ENCODE measurements at places on chromosomes 1 and 21.

GRCh38 chr1:93330196-93330595, 15.5 kb upstream of the DR1 start:
- no peak for DNase-seq

DNA sequence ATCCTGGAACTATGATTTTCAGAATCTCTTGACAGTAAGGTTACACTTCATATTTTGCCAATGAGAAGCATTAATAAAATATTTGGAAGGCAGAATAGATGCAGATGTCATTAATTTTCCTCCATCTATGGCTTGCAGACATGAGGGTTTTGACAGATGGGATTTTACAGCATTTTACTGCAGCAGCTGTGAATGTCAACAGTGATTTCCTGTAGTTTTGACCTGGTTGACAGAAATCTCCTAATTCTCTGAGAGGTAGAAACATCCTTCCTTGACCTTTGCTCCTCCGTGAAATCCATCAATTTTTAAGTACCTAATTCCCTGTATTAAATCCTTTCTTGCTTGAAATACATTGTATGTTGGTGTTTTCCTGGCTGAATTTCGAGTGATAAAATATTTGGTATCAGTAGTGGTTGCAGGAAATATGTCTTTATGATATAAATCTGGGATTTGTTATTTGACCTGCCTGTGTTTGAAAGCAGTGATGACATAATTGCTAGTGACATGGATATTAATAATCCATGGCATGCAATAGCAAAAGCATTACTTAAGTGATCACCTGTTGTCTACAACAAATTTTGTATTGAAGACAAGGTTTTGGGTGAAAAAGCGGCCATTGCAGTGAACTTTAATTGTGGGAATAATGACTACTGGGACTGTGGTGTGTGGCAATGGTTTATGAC, 73.9 kb downstream of the HLX start:
- no peak for DNase-seq

DNA sequence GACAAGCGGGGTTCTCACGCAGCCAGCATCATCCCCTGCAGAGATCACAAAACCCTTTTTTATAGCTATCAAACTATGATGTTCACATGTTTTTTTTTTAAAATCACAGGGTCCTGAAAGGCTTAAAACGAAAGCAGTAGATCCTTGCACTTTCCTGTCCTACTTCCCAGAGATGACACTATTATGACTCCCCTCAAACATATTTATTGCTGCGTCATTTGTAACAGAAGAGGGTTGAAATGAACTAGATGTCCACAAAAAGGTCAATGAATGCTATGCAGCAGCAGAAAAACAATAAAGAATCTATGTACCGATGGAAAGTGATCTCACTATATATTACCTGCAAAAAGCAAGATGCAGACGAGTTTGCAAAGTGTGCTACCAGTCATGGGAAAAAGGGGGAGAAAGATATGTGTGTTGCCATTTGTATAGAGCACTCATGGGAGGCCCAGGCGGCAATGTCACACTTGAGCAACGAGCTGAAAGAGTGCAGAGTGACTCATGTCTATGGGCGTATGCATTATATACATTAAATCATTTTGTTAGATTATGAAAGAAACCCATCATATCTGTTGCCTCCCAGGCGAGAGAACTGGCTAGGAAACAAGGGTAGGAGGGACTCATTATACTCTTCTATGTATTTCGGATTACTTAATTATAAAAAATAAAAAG, 68.9 kb upstream of the PARP1 start:
- DNase-seq = no peak

DNA sequence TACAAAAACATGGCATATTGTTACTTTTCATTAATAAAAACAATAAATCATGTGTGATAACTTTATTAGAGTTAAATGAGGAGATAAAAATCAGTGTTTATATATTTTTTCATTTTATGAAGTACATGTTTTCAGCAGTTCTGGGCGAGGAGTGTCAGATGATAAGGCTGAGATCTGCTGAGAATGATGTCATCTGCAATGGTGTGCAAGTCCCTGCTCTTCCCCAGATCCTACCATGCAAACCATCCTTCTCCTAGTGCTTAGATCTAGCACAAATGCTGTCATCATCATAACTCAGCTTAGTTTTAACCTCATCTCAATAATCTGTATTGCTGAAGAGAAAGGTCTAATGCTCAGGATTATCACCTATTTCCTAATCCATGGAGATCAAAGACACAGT, 214.4 kb upstream of the DAB1 start:
- no peak for DNase-seq

GRCh38 chr1:42223036-42223435, 58.5 kb upstream of the GUCA2A start:
- no peak for DNase-seq

Measured in fibroblast of skin of scalp (primary cell).